Stimulated activated CD8-positive, alpha-beta memory T cell treated with anti-CD3 and anti-CD28 coated beads, Interleukin-7, amount 100 ng/mL, for 1 hour (primary cell): ENCODE measurements at places on chromosomes 6 and 20.

GRCh38 chr20:3973705-3974104 is 41.7 kb downstream of the RNF24 start:
- no peak for DNase-seq

- no peak for DNase-seq
Measured at GRCh38 chr6:44226368-44227147, 3.2 kb downstream of the SLC29A1 start.

DNA sequence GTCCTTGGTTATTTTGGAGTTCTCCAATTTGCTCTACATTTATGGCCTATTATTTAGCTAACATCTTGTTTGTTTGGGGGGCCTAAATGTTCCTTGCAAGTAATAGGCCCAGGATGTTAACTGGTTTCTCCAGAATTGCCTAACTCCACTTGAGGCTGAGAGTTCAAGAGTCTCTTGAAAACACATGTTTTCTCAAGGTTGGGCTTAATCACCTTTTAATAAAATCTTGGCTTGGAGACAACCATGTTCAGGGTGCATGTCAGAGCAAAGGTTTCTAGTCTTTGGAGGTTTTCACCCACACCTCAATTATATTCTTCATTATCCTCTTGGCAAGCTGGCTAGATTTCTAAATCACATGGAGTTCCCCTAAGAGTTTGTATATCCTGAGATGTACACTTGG is 54.2 kb downstream of the KLHL31 start:
- DNase-seq: no peak

DNA sequence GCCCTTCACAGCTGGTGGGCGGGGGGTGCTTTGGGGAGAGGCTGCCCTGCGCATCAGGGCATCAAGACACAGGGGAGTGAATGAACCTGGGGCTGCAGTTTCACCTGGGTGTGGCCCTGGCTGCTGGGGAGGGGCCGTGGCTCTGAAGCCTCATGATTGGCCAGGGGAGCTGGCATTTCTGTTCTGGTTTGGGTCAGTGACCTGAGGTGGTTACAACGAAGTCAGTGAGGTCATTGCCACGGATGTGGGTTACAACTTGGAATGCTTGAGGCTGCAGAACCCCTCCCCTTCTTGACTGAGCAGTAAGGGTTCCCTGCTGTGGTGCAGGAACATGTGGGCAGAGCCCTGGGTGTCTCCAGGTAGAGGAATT is 3.0 kb downstream of the TCEA2 start:
- no peak for DNase-seq

DNA sequence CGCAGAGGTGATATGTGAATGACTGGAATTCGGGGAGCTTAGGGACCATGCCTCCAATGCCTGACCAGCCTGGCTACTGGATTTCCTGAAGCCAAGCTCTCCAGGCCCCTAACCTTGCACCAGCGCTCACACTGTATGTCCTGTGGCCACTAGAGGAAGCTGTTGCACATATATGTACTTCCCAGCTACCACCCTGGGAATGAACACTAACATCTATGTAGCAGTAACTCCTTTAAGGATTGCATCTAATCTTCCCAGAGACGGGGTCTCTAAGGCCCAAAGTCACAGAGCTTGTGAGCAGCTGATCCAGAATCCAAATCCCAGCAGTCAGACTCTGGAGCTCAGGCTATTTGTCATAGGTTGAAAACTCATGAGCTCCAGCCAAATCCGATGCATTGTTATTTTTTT is 20.4 kb upstream of the BPIFB1 start:
- DNase-seq: no peak

GRCh38 chr20:36337886-36338285 is 31.7 kb downstream of the DLGAP4 start:
- no peak for DNase-seq

DNA sequence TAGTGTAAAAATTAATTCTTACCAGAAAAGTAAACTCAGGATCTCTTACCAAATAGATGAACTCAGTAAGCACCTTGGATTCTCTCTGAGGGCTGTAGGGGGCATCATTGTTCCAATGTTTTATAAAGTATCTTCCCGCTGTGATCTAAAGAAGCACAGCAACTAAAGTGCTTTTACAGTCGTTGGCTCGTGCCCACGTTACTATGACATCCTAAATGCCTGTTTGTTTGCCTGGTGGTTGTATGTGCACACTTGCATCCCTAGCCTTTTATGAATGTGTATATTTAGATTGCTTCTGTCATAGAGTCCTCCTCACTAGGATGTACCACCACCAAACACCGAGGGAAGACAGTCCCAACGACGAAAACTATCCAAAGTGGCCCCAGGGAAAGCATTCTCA is 34.5 kb downstream of the SLX4IP start:
- DNase-seq: no peak

- DNase-seq: no peak
Measured at GRCh38 chr6:108565091-108565766, 4.5 kb downstream of the FOXO3 start.

- no peak for DNase-seq
Measured at GRCh38 chr6:98944598-98945081, 3.1 kb downstream of the FBXL4 start.

DNA sequence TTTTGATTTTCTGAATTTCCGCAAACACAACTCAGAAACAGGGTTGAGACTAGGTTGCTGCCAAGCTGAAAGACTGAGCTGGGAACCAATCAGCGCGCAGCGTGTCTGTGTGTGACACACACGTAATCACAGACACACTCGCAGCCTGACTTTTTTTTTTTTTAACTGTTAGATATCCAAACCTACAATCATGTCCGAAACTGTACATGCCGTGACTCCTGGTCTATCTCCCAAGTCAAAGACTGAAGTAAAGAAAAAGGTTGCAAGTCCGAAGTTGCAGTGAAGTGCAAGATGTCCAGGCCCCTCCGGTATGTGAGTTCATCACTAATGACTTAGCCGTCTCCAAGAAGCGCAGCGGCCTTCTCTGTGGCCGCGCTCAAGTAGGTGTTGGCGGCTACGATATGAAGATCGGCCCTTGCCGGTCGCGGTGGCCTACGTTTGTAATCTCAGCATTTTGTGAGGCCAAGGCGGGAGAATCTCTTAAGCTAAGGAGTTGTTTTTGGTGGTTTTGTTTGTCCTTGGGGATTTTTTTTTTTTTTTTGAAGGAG is 108.2 kb downstream of the HFE start:
- DNase-seq: no peak

DNA sequence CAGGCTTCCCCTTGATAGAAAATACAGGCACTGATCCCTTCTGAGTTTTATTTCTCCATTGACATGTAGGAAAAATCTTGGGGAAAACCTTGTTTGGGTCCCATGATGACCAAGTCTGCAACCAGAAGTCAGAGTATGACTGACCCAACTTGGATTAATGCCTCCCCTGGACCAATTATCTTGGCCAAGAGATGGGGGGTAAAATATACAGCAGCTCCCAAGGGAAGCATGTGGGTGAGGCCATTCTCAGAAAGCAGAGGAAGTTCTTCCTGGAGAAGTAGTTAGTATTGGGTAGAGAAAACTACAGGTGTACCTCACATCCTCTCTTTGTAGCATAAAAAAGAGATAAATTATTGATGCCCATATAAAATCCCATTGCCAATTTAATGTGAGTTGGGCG is 285.2 kb upstream of the PLCB4 start:
- no peak for DNase-seq

DNA sequence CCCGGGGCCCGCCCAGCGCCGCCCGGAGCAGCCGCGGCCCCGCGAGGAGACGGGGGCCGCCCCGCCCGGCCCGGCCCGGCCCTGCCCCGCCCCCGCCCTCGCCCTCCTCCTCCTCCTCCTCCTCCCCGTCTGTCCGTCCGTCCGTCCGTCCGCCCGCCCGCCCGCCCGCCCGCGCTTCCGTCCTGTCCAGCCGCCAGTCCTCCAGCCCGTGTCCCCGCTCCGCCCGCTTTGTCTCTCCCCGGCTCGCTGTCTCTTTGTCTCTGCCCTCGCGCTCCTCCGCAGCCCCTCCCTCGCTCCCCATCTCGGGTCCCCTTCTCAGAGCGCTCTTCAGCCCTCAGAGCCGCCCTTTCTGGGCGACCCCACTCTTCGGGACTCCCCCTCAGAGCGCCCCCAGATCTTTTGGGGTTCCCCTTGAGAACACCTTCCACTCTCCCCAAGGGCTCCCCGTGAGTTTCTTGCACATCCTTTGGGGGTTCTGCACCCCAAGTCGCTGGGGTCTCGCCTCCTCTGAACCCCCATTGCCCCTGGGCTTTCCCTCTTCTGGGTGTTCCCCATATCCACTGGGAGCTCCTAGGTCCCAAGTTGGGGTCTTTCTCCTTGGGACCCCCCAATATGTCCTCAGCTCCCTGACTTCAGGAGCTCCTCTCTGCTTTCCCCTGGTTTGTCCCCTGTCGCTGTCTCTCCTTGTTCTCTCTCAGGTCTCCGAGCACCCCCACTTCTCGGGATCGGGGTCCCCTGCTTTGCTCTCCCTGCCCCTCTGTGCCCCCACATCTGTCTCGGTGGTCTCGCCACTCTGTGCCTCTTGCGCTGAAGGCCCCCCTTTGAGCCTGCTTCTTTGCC is 79.5 kb upstream of the MYL9 start:
- DNase-seq: no peak

DNA sequence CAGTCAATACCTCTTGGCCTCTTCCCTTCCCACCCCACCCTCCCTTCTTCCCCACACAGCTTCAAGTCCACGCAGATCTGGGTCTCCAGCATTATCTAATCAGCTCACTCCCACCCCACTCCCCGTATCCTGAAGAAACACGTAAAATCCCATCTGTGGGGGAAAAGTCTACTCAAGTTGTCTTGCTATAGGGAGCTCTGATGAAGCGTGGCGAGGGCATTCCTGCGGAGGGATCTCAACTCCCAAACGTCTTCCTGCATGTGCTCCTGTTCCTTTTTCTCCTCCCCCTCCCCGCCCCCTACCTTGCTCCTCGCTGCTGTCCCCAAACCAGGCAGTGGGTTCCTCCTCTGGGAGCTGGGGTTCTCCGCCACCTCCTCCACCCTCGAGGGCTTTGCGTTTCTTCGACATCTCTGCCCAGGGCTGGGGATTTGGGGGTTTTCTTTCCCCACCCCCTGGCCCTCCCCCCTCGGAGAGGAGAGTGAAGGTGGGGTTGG is 181.8 kb downstream of the TBXT start:
- DNase-seq: no peak

DNA sequence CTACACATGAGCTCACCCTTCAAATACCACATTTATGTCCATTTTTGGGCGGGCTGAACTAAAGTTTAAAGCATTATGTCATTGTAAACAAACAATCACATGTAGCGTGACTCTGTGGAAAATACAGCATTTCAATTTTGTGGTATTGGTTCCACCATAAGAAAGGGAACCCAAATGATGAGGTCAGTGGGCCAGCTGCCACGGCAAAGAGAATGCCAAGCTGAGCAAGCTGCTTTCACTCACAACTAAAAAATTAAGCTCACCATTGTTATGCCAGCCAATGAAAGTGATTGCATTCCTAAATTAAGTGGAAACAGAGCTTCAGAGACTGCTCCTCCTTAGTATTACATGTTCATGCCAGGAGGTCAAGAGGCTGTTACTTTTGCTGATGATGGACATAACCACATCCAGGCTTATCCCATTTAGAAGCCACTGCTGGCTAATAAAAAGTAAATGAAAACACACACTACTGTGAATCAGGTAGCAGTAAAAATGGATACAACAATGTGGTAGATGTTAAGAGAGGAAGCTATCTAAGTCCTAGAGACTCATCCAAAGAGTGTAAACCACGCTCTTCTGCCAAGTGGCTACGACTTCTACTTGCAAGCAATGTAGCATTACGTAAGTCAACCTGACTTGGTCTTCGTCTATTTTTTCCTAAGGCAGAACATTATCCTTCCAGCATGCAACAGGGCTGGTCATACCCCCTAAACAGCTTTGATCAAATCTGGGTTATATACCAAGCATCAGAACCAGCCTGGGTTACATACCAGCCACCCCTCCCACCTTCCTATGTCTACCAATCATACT is 164.8 kb downstream of the BACH2 start:
- no peak for DNase-seq

GRCh38 chr6:155265843-155266535 is 2.2 kb downstream of the CLDN20 start:
- DNase-seq: no peak

GRCh38 chr6:21586740-21587178 is 6.8 kb upstream of the SOX4 start:
- no peak for DNase-seq

DNA sequence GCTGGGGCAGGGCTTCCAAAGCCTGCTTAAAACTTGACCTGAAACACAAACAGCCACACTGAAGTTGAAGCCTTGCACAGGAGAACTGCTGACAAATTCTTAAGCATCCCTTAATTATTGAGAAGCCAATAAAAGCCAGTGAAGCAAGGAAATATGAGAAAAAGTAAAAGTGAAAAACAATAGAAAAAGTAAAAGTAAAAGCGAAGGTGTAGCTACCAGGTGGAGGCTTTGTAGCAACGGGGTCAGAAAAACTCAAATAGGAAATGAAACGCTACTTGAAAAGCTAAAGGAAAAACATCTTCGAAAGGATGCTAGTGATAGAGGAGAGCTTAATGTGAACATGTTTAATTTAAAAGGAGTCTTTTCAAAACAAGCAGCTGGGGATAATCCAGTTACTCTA is 97.4 kb downstream of the IRF4 start:
- DNase-seq: no peak

DNA sequence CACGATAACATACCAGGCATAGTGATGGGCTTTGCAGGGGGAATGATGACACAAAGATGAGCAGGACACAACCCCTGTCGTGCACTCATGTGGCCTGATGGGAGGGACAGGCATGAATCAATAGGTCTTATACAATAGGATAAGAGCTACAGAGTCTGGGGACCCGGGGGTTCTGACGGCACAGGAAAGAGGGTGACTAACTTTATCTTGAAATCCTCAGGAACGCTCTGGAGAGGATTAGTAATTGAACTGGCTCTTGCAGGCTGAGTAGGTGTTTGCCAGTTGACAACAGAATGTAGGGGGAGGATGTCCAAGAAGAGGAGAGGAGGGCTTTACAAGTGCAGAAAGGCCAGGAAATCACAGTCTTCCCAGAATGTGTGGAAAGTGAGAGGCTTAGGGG is 219.9 kb upstream of the ECI2 start:
- no peak for DNase-seq
